ENCODE measurements at places on chromosomes 4 and X.
A peak's percentile ranks its signal among the peaks of the same experiment; 100 is the strongest.

DNA sequence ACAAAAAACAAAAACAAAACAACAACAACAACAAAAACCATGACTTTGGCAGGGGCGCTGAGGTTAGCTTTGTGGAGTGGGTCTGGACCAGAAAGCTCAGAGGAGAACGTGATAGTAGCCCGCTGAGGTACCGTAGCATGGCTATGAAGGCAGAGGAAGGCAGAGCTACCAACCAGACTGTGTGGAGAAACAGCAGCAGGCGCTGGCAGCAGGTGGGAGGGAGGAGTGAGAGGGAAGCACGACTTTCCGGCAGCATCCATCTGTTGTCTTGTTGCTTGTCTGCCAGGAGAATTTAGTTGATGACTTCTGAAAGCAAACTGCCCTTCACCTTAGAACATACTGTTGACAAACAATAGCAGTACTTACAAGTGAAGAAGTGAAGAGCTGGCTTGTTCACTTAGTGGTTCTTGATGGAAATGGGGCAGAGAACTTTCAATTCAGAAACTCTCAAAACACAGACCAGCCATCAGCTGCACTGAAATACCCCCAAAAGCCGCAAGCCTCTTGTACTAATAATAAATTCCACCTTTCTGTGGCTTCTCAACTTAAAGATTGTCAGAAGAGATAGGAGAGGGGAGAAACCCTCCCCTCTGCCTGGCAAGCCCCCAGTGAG is 447.2 kb downstream of the SLITRK2 start:
- no peak for DNase-seq

- DNase-seq: no peak
Observed at GRCh38 chrX:1584237-1585011, 7.0 kb upstream of the AKAP17A start.

DNA sequence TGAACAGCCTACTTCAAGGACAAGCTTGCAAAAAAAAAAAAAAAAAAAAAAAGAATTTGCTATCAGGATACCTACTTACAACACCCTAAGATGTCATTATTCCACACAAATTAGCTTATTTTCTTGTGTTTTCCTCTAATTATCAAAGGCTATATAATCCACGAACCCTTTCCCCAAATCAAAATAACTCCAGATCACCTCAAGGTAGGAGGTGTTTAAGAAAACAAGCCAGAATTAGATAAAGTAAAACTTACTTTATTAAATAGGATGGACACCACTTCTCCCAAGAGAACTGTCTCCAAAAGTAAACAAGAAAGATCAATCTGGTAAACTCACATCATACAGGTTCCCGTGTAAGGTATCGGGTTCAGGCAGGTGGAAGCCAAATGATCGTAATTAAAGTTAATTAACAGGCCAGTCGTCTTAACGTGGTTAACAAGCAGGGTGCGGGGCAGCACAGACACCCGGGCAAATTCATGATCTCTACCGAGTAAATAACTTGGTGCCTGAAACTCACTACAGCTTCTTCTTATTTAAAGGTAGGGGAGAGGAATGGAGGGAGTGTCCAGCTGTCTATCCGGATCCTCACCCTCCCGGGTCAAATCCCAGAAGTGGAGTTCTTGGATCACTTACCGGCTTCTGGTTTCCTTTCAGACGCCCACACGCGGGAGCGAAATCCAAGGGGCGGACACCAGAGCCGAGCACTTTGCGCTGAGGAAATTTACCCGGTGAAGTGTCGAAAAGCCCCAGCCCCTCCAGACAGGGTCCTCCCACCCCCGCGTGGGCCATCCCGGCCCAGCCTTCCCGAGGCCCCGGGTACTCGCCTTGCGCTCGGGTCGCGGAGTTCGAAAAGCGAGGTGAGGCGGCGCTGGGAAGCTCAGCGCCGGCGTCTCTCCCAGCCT is 708 bp downstream of the ARAP2 start:
- DNase-seq: peak; percentile 69

- no peak for DNase-seq
Observed at GRCh38 chr4:9952415-9952950, 68.8 kb downstream of the SLC2A9 start.

DNA sequence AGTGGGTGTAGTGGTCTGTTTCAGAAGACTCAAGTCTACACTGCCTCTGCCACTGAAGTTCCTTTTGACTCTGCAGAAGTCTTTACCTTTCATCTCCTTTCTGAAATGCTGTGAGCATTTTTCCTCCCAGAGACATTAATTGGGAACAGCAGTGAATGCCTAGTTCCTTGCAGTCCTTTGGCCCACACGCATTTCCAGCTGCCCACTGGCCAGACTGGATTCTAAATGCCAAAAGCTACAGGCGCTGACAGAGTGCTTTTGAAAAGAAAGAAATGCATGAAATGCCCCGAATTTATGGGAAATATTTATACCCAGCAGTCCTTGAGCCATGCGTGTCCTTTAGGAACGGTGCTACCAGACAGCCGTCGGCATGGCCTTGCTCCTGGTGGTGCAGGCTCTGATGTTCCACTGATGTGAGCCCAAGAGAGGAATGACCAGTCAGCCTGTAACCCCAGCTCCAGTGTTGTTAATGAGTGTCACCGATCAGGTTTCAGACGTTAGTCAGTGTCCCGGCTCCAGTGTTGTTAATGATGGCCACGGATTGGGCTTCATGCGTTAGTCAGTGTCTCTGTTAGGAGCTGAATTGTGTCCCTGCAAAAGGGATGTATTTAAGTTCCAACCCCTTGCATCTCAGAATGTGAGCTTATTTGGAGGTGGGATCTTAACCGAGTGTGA is 132.6 kb downstream of the TBL1X start:
- DNase-seq: no peak

- no peak for DNase-seq
Observed at GRCh38 chrX:38701073-38701472, 100.2 kb upstream of the MID1IP1 start.

All from NCI-H2081 (cell line).